Stimulated activated CD4-positive, alpha-beta T cell treated with anti-CD3 and anti-CD28 coated beads, Interleukin-1b, Interleukin-23, amount 100 ng/mL, for 24 hours (primary cell): ENCODE measurements at places on chromosomes 3 and 15.

GRCh38 chr15:88262064-88262463, 5.5 kb upstream of the NTRK3 start:
- DNase-seq: no peak

DNA sequence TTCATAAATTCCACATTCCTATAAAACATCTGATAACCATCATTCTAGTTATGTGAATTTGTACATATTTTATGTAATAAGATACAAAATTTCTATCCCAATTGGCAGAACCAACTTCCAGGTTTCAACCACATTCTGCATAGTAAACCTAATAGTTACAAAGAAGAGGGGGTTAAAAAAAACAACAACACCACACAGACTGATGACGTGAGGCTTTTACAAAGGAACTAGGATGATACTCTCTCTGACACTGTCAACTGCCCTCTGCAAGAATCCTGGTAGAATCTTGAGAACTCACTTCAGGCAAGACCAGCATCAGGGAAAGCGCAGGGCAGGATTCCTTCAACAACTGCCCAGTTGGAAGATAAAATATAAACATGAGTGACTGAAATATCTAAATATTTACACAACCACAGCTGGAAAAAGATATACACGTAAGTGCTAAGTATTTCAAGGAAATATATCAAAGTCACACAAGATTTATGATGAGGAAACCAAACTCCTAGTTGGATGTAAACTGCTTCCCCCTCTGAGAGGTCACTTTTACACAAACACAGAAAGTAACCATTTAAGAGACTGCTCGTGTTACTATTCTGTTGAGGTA, 816.4 kb downstream of the ROBO1 start:
- DNase-seq: no peak

GRCh38 chr3:177615015-177615414, 417.7 kb upstream of the TBL1XR1 start:
- no peak for DNase-seq

DNA sequence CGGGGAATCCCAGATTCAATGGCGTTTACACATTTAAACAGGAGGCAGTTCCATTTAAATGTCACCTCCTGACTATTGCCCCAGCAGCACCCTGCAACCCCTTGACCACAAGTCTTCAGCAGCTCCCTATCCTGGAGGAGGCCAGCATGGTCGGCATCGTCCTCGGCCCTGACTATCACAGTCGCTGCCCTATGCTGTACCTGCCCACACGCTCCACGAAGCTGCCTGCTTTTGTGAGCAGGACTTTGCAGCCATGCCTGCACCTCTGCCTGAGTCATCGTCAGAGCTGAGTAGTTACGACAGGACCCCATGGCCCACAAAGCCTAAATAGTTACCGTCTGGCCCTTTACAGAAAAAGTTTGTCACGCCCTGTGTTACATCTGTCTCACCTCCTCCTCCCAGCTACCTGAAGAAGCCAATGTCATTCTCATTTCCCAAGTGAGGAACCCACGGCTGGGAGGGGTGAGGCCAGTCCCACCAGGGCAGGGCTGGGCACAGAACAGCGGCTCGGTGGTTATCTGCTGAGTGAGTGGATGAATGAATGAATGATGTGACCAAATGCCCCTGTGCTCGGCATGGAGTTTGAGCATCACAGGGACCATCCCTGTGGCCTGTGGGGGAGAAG, 47.8 kb upstream of the IQSEC1 start:
- DNase-seq: no peak

DNA sequence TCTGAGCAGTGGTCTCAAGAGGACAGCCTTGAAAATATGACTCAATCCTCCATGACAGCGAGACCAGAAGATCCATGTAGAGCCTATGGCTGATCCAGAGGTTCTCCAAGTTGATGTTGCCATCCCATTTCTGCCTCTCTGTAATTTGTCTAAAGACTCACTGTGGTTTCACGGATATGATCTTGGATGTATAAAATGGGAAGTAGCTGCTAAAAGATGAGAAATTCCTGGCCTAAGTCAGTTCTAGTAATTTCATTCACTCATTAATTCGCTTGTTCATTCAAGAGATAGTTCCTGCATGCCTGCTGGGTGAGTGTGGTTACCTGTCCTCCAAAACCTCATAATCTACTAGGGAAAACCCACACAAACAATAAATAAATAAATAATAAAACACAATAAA, 145.9 kb downstream of the TNIK start:
- no peak for DNase-seq

GRCh38 chr3:187942658-187943241, 197.5 kb upstream of the BCL6 start:
- no peak for DNase-seq

- DNase-seq: no peak
These were observed 68.6 kb downstream of the KAT2B start for GRCh38 chr3:20108869-20109268.

DNA sequence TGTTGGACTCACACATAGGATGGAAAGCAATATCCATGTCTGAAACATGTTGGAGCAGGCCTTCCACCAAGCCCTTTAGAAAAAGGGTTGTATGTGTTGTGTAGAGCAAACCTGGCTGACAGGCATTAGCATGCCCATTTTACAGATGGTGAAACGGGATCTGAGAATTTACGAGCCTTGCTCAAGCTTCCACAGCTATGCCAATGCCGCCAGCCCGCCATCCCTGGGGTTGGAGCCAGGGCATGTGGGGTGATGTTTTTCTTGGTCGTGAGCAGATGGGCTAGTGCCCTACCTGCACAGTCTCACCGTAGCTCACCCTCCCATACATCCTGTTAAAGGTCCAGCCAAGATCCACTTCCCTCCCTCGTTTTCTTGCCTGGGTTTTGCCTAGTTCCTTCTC, 97.5 kb upstream of the TLE3 start:
- no peak for DNase-seq

DNA sequence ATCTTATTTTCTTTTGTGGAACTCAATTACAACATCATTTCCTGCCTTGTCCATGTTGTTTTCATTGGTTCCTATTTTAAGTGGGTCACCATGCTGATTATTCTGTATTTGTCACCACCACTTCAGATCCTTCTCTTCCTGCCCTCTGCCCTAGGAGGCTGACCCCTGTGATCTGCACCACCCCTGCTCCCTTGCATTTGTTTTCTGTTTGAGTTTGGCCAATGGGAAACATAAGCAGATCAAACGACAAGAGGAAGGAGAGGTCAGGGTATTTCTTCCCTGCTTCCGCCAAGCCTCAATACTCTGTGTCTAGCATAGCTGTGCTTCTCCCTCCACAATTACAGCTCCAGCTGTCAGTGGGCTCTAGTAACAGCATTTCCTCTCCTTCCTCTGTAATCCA, 71.6 kb downstream of the IMPG2 start:
- DNase-seq: no peak
